Muscle of back (tissue), 13 donors: ENCODE measurements at places on chromosomes 6 and 20. TPM values are rescaled to one million over a fixed set of nuclear protein-coding genes. Genes with fewer than 3 reads are reported as not detected.

The SYNDIG1 gene
- polyA plus RNA-seq = 2.9 TPM

The C20orf144 gene
- polyA plus RNA-seq = not detected

The UBD gene
- polyA plus RNA-seq = 0.23 TPM

The RUNX2 gene
- polyA plus RNA-seq = 3.0 TPM

The SLC16A10 gene
- 2.6 TPM for polyA plus RNA-seq

The PRDM13 gene
- polyA plus RNA-seq = not detected

The TCF21 gene
- polyA plus RNA-seq = 0.10 TPM

The GINS1 gene
- 8.1 TPM for polyA plus RNA-seq

The ZNF165 gene
- polyA plus RNA-seq = 0.36 TPM

The ZNF322 gene
- polyA plus RNA-seq = 18.1 TPM

The PHACTR1 gene
- 5.9 TPM for polyA plus RNA-seq

The PNRC1 gene
- 107 TPM for polyA plus RNA-seq

The CD109 gene
- 15.5 TPM for polyA plus RNA-seq

The OOEP gene
- not detected for polyA plus RNA-seq

The CST7 gene
- polyA plus RNA-seq = 0.46 TPM

The SLC22A16 gene
- 0.14 TPM for polyA plus RNA-seq

The SOX4 gene
- 62.1 TPM for polyA plus RNA-seq

The BICRAL gene
- 11.0 TPM for polyA plus RNA-seq

The MYBL2 gene
- polyA plus RNA-seq = 26.4 TPM
